Posterior vena cava (tissue), 2 donors: ENCODE measurements at places on chromosomes 6 and 20. TPM values are rescaled to one million over a fixed set of nuclear protein-coding genes. Genes with fewer than 3 reads are reported as not detected.

GRCh38 chr6:147298461-147298860 lies 94.2 kb downstream of the STXBP5 start:
- DNase-seq = no peak

DNA sequence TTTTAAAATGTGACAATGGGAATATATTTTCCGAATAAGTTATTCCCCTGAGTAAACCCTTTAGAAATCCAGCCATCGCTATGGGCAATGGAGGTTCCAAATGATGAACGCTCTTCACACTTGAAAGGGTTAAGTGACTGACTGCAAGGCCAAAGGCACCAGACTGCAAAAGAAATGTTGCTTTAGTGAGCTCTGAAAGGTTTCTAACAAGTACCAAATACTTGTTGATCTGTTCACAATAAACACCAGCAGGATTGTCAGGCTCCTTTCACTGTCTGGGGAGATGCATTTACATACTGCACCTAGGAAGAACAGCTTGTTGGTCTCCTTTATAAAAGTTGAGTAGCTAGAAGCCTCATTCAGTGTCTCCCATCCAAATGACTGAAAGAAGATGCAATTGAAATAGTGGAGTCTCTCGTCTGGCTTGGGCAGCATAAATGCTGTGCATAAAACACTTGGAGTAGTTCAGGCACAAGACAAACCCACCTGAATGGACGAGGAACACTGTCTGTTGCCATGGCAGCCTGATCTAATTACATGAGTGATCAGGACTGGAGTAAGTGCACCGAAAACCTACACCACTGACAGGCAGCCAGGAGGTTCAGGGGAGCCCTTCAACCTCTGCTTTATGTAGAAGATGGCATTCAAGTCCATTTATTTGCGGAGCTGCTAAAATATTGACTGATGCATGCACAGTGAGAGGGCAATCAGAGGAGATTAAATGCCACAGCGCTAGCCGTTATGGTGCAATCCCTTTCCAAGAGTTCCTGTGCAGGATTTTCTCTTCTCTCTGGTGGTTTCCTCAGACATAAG lies 2.9 kb downstream of the ATXN1 start:
- DNase-seq = no peak

GRCh38 chr6:25341923-25342619 lies 62.9 kb downstream of the CARMIL1 start:
- DNase-seq = no peak

- DNase-seq = no peak
These were observed 3.6 kb downstream of the GHRH start for GRCh38 chr20:37257988-37258387.

- no peak for DNase-seq
These were observed 73.6 kb downstream of the RALGAPA2 start for GRCh38 chr20:20638878-20639277.

DNA sequence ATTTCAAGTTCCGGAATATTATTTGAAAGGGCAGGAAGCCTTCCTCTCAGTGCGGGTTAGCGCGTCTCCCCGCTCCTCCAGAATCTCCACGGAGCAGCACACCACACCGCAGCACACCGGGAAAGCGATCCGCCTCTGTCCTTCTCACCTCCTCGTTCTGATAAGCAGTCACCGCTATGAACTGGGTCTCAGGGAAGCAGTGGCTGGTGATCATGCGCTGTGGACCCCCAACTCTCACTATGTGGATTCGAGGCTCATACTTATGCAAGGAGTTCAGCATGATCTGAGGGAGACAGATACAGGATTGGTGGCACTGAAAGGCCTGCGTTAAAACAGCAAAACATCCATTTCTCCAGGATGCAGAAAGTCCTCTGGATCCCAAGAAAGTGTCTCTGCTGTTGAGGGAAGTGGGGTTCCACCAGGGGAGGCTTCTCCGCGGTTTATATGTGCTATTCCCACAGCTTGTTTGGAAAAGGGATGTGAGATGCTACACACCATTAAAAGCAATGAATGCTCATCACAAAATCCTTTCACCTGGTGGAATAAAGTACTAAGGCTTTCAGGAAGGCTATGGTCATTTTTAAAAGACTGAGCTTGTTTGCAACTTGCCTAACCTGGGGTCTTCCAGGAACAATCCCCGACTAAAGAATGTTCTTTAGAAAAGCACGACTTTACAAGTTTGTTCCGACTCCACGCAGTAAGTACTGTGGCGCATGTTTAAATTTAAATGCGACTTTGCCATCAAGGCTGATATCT lies 1.9 kb downstream of the TBXT start:
- DNase-seq = no peak

GRCh38 chr6:68976260-68976659 lies 341.2 kb downstream of the ADGRB3 start:
- DNase-seq = no peak

Gene ZHX3
- 92.9 TPM for total RNA-seq
